Nucleus accumbens (tissue), 56 donors: ENCODE measurements at places on chromosomes 12 and 14.

- peak; percentile 43 for DNase-seq
Observed at GRCh38 chr12:132162508-132163031, 18.3 kb downstream of the NOC4L start.

DNA sequence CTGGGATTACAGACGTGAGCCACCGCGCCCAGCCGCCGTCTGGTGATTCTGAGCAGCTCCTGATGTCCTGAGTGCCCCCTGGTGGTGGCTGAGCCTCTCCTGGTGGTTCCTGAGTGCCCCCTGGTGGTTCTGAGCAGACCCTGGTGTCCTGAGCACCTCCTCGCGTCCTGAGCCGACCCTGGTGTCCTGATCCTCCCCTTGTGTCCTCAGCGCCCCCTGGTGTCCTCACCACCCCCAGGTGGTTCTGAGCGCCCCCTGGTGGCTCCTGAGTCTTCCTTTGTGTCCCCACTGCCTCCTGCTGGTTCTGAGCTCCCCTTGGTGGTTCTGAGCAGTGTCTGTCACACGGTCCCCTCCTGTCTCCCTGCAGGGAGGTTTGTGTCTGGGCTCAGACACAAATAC, 1304.9 kb downstream of the TMEM121 start:
- DNase-seq = no peak

DNA sequence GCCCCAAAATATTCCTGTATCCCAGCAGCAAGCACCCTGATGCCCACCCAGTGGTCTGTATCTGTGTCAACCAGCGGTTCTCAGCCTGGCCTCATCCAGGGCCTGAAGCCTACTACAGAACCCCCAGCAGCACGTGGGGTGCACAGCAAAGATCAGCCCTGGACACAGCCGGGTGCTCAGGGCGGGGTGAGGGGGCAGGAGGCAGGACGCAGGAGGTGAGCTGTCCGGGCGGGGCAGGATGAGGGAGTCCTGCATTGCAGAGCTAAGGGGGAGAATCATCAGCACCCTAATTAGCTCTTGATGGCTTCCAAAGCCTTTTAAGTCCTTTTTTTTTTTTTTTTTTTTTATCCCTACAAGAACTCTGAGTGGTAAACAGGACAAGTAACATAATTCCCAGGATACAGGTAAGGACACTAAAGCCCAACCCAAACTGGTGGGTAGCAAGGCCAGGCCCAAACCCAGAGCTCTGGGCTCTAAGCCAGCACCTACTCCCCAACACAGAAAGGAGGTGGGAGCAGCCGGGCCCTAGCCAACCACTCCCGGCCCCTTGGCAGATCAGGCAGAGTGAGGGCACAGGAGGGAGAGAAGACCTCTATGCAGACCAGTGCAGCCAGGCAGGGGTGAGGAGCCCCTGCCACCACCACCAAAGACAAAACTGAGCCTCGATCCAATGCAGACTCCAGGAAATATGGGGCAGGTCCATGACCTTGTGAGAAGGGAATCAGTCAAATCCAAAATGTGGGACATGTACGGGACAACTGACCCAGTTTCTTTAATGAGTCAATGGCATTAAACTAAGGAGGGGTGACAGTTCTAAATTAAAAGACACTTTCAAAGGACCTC, 32.3 kb upstream of the EIF5 start:
- DNase-seq = no peak

DNA sequence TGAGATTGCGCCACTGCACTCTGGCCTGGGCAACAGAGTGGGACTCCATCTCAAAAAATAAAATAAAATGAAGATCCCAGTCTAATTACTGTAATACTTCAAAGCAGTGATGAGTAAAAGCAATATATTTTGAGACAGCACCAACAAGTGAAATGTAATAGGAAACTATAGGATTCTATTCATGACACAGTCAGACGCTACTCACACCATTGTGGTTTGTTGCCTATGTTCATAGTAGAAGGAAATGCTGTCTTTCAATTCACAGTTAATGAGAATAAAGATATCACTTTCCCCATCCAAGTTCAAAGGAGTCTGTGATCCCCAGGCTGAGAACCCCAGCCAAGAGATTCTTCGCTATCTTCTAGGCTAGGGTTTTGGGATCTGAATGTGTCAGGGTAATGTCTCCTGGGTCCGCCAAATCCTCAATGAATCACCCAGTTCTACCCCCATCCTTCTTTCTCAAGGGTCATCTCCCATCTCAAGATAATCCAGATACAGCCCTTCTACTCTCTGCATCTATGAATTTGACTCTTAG, 16.6 kb upstream of the DTX1 start:
- DNase-seq = no peak
